Right ventricle myocardium superior (tissue), 1 donor: ENCODE measurements at places on chromosomes 3 and 15. TPM values are rescaled to one million over a fixed set of nuclear protein-coding genes. Genes with fewer than 3 reads are reported as not detected.

DNA sequence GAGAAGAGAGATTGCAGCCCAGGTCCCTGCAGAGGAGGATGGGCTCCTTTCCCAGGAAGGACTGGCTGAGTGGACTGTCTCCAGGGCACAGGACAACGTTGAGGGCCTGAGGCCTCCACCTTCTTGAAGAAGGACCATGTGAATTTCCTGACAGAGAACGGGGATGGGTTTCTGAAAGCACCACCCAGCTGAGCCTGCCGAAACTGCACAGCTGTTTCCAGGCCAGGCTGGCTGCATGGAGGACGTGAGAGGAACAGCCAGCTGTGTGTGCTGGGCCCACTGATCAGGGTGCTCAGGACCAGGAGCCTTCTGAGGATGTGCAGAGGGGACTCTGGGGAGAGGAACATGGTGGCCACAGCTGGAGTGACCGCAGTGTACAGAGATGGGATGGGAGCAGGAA is 39.2 kb downstream of the HMCES start:
- DNase-seq: no peak

GRCh38 chr3:12716605-12717151 is 42.4 kb downstream of the TMEM40 start:
- no peak for DNase-seq

DNA sequence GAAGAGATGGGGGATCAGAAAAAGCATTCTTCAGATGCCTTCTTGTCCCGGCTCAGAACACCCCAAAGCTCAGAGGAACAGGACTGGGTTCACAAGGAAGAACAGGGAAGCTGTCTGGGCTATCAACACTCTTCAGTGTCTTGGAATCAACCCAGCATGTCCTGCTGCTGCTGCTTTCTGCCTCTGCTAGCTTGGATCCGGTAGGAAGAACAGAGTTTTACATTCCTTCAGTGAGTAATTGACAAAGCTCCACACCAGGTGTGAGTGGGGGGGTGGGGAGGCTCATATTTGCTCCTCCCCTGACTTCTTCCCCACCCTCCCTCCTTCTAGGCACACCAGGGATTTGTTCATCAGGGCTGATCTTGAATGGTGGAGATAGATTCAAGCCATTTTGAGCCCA is 13.1 kb upstream of the ETV5 start:
- no peak for DNase-seq

- DNase-seq: no peak
Measured at GRCh38 chr3:117955196-117955595, 1079.5 kb downstream of the IGSF11 start.

- DNase-seq: no peak
Measured at GRCh38 chr15:29800491-29801366, 21.5 kb downstream of the TJP1 start.

DNA sequence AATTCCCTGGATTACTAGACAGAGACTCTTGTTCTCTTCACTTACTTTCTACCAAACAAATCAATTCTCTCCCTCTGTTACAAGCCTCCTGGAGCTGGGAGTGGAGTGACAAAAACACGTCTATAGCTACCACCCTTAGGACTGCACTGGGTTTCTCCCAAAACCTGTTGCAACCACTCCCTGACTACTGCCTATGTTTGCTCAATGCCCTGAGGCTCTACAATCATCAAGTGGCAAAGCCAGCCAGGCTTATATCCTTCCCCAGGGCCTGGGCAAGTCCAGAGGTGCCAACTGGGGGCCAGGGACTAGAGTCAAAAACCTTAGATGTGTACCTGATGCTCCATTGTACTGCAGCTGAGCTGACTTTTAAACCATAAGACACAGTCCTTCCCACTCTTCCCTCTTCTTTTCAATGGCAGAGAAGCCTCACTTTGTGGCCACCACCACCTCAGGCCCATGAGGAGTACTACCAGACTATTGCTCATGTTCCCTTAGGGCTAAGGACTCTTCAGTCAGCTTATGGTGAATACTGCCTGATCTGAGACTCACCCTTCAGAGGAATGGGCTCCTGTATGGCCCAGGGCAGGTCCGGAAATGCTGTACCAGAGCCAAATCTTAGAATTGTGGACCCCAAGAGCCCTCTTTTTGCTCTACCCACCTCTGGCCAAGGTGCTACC is 125.4 kb upstream of the PLCL2 start:
- DNase-seq: no peak

DNA sequence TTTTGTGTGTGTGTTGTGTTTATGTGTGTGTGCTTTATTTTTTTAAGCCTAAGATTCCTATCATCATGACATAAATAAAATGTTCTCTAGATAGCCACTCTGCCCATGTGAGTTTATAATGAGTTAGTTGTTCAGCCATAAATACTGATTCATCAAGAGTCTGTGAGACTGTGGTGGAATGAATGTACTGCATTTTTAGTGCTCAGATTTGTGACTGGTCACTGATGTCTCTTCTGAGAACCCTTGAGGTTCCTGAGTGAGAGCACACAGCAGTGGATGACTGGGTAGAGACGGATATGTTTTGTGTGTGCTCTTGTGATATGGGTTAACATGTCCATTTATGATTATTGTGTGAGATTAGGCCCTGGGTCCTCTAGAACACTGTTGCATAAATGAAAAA is 51.2 kb downstream of the SETD5 start:
- DNase-seq: no peak

DNA sequence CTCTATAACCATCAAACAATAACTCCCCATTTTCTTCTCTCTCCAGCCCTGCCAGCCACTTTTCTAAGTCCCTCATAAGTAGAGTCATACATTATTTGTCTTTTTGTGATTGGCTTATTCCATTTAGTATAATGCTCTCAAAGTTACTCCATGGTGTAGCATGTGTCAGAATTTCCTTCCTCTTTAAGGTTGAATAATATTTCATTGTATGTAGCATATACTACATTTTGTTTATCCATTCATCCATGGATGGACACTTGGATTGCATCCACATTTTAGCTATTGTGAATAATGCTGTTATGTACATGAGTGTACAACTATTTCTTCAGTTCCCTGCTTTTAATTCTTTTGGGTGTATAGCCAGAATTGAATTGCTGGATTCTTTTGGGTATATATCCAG is 138.4 kb downstream of the ATG7 start:
- DNase-seq: no peak

DNA sequence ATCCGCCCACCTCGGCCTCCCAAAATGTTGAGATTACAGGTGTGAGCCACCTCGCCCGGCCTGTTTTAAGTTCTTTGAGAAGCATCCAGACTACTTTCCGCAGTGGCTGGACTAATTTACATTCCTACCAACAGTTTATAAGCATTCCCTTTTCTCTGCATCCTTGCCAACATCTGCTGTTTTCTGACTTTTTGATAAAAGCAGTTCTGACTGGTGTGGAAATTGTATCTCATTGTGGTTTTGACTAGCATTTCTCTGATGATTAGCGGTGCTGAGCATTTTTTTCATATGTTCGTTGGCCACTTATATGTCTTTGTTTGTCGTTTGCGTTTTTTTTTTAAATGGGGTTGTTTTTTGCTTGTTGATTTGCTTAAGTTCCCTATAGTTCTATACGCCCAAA is 208.4 kb upstream of the DPPA4 start:
- no peak for DNase-seq

GRCh38 chr3:134495980-134496379 is 10.1 kb downstream of the CEP63 start:
- DNase-seq: no peak

GRCh38 chr3:172615296-172615695 is 92.1 kb upstream of the TNFSF10 start:
- DNase-seq: no peak

GRCh38 chr3:115806501-115806900 is 183.2 kb downstream of the GAP43 start:
- DNase-seq: no peak

- no peak for DNase-seq
Measured at GRCh38 chr3:177929310-177929709, 606.9 kb upstream of the KCNMB2 start.

GRCh38 chr15:81155375-81156218 is 21.5 kb downstream of the CFAP161 start:
- DNase-seq: no peak

DNA sequence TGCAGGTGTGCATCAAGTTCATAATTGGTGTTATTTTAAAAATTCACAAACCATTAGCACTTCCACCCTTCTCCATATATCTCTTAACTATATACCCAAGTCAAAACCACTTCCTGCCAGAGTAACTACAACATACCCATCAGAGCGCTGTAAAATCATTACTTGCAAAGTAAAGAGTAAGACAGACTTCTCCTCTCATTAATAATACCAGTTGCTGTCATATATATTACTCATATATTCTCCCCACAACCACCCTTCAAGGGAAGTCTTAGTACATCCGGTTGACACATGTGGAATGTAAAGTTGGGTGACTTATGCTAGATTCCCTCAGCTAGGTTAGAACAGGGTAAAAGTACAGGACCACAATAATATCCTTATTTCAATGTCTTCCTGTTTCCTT is 5.6 kb downstream of the TERC start:
- DNase-seq: no peak

The C3orf22 gene
- total RNA-seq: not detected

The TRIM71 gene
- total RNA-seq: not detected

The CPLX3 gene
- 3.6 TPM for total RNA-seq

The CYP8B1 gene
- not detected for total RNA-seq

The PGBD4 gene
- 1.3 TPM for total RNA-seq

The GRAMD2A gene
- not detected for total RNA-seq
